ENCODE measurements at places on chromosomes 12 and 14.
A peak's percentile ranks its signal among the peaks of the same experiment; 100 is the strongest.

GRCh38 chr12:131390412-131391334, 320.2 kb upstream of the SFSWAP start:
- no peak for DNase-seq

DNA sequence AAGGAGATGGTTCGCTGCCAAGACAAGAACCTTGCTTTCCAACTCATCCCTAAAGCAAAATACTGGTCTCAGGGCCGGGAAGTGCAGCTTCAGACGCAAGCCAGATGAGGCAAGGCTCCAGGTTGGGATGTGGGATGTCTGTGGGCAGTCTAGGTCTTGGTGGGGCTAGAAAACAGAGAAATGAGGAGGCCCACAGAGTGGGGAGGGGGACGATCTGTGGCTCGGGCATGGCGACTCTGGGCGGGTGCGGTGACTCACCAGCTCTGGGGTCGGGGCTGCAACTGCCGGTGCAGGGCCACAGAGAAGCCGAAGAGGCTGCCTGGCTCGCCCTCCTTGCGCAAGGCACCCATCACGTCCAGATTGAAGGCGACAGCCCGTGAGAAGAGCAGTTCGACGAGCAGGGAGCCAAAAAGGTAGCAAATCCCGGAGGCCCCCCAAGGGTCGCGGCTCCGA, 459 bp downstream of the ITGA7 start:
- DNase-seq = no peak

- DNase-seq = no peak
Observed at GRCh38 chr14:101364503-101365328, 196.6 kb upstream of the DIO3 start.

GRCh38 chr14:102320033-102320660, 601 bp downstream of the ZNF839 start:
- DNase-seq = peak; percentile 11

GRCh38 chr12:132314516-132315233, 14.7 kb downstream of the GALNT9 start:
- no peak for DNase-seq

DNA sequence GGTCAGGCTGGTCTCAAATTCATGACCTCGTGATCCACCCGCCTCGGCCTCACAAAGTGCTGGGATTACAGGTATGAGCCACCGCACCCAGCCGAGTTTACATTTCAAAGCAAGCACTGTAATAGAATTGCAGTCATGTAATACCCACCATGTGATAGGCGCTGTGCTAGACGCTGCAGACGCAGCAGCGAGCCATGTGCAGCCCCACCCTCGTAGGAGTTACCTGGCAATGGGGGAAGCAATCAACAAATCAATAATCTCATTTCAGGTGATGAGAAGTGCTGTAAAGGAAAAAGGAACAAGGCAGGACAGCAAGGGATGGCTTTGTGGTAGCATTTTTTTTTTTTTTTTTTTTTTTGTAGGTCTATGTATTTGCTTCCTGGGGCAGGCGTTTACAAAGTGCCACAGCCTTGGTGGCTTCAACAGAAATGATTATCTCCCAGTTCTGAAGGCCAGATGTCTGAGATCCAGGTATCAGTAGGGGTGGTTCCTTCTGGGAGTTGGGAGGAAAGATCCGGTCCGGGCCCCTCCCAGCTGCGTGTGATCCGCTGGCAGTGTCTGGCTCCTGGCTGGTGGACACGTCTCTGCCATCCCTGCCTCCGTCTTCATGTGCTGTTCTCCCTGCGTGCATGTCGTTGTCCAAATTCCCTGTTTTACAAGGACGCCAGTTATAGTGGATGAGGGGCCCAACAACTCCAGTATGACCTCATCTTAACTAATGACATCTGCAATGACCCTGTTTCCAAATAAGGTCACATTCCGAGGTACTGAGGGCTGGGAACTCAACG, 72.8 kb downstream of the TNFAIP2 start:
- no peak for DNase-seq

DNA sequence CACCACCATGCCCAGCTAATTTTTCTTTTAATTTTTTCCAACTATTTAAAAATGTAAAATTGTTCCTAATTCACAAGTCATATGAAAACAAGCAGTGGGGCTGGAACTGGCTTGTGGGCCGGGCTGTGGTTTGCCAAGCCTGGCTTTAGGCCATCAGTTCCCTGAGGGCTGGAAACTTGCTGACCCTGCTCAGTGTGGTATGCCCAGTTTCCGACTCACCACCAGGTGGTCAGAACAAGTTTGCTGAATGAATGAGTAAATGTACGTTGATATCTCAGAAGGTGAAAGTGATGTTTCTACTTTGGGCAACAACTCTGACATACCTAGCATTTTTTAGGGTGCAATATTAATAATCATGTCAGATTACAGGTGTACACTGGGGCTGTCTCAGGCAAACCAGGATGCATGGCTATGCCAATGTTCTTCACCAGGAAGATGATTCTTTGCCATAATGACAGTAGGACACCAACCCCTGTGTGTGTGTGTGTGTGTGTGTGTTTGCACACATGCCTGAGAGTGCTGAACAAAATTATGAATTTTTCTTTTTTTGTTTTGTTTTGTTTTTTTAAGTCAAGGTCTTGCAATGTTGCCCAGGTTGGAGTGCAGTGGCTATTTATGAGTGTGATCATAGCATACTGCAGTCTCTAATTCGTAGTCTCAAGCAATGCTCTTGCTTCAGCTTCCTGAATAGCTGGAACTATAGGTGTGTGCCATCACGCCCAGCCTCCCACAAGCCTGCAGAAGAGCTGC, 106.1 kb downstream of the PTPN11 start:
- no peak for DNase-seq

DNA sequence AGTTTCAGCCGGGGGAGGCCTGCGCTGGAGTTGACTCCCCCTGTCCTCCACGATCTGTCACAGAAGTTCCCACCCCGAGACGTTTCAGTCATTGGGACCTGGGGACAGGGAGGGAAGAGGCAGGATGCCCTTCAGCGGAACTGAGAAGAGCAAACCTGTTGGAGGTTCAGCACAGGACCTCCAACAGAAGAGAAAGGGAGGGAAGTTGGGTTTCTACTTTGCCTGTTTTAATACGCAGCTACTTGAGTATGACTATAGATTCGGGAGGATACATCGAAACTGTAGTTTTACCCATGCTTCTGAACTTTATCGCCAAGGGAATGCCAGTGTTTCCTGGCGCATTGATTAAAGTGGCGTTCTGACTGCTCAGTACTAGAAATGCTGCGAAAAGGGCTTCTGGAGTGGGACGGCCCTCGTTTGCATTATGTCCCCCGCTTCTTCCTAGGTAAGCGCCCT, 2.3 kb upstream of the DUSP6 start:
- DNase-seq = peak; percentile 15

GRCh38 chr14:102853648-102854047, 68.8 kb upstream of the AMN start:
- DNase-seq = no peak

- no peak for DNase-seq
Observed at GRCh38 chr14:75214558-75214957, 38.1 kb upstream of the TMED10 start.
